ENCODE measurements at places on chromosomes 4 and X.

- no peak overlapping the region for H3K4me3 ChIP-seq
- H3K36me3 ChIP-seq, result no peaks in the 10 kb centered on the region
- H3K27me3 ChIP-seq, result no peaks in the 10 kb centered on the region
- DNase-seq, result no peak
Measured at GRCh38 chrX:100083211-100083610, 326.9 kb downstream of the PCDH19 start.

- no peaks in the 10 kb centered on the region for H3K4me1 ChIP-seq
- H3K4me3 ChIP-seq, result no peak overlapping the region
- DNase-seq, result no peak
- H3K36me3 ChIP-seq, result no peaks in the 10 kb centered on the region
Measured at GRCh38 chr4:79083406-79084010, 144.3 kb upstream of the PAQR3 start.

DNA sequence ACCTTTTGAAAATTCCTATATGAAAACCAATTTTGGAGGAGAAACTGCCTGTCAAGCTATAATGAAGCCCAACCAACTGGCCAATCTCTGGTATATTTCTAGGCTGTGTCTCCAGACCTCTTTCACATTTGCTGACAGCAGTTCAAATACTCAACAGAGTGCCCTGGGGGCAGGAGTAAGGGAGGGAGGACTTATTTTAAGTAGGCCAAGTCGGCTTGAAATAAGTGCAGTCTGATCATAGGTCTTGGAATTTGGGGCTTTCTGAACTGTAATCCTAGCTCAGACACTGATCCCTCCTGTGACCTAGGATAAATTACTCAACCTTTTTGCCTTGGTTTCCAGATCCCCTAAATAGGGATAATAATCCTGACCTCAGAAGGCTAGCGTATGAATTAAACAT lies 59.4 kb upstream of the SLC7A11 start:
- no peak for DNase-seq
- H3K4me3 ChIP-seq, result no peak overlapping the region
- H3K4me1 ChIP-seq, result no peaks in the 10 kb centered on the region
- H3K27ac ChIP-seq, result no peak overlapping the region
- H3K27me3 ChIP-seq, result no peaks in the 10 kb centered on the region

- H3K36me3 ChIP-seq, result no peaks in the 10 kb centered on the region
- no peak overlapping the region for H3K4me3 ChIP-seq
- DNase-seq, result no peak
- no peak overlapping the region for H3K27ac ChIP-seq
- H3K27me3 ChIP-seq, result no peaks in the 10 kb centered on the region
Measured at GRCh38 chrX:72060196-72060920, 71.4 kb downstream of the RTL5 start.

GRCh38 chr4:101807351-101807750 lies 16.8 kb downstream of the BANK1 start:
- H3K4me3 ChIP-seq, result no peak overlapping the region
- DNase-seq, result no peak
- no peaks in the 10 kb centered on the region for H3K4me1 ChIP-seq
- no peaks in the 10 kb centered on the region for H3K36me3 ChIP-seq
- peak overlapping the region; percentile 14 for H3K27ac ChIP-seq

DNA sequence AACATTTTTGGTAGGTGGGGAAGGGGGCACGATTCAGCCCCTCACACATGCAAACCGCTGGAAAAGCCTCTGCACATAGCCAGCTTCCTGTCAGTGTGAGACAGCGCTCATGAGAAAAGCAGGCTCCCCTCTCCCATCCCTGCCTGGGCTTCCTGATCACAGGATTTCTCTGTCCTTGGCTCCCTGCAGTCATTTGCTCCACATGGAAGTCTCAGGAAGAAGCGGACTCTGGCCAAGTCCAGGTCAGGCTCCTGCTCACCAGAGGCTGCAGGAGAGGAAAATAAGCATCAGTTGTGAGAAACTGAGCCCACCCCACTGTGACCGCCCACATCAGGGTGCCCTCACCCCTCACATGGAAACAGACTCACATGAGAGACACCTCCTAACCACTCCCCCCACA lies 664.3 kb upstream of the TENM3 start:
- no peak for DNase-seq
- H3K4me1 ChIP-seq, result no peaks in the 10 kb centered on the region
- H3K36me3 ChIP-seq, result no peaks in the 10 kb centered on the region
- no peak overlapping the region for H3K4me3 ChIP-seq
- no peak overlapping the region for H3K27ac ChIP-seq
- H3K27me3 ChIP-seq, result no peaks in the 10 kb centered on the region
